ENCODE measurements at places on chromosomes 2 and 18. TPM values are rescaled to one million over a fixed set of nuclear protein-coding genes. Genes with fewer than 3 reads are reported as not detected.

GRCh38 chr2:174901075-174901474 is 104.1 kb downstream of the CHN1 start:
- DNase-seq = no peak

Gene FOXI3
- 0.47 TPM for total RNA-seq

- no peak for DNase-seq
Measured at GRCh38 chr2:140200764-140201163, 1420.6 kb upstream of the NXPH2 start.

DNA sequence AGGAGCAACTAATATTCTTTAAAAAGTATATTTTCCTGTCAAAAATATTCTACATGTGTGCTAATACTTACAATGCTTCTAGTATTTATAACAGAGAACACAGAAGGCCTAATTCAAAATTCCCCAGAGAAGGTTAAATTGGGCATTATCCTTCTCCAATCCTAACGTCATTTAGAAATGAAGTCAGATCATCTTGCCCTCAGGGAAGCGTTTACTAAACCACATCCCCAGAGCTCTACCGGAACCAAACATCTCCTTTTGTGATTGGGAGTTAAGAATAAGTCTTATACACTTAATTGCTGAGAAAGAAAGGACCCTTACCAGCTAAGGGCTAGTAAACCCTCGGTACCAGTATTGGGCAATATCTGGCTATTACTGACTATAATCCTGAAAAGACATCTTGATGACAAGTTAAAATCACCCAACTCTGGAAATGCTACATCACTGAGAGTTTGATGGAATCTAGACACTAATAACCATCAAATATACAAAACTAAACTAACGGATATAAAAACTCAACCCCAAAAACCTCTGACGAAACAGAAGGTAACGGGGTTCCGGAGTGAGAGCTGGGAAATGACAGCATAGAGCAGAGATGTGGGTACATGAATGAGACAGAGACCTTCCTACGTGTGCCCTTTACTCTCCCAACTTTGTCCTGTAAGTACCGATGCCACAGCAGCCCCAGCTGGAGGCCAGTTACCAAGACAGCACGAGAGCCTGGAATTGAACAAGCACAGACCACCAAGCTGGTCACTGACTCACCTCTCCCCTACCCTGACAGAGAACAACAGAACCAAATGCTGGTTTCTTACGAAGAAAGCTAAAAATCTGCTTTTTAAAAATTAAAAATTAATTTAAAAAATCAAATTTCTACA is 35.0 kb downstream of the WDSUB1 start:
- no peak for DNase-seq

DNA sequence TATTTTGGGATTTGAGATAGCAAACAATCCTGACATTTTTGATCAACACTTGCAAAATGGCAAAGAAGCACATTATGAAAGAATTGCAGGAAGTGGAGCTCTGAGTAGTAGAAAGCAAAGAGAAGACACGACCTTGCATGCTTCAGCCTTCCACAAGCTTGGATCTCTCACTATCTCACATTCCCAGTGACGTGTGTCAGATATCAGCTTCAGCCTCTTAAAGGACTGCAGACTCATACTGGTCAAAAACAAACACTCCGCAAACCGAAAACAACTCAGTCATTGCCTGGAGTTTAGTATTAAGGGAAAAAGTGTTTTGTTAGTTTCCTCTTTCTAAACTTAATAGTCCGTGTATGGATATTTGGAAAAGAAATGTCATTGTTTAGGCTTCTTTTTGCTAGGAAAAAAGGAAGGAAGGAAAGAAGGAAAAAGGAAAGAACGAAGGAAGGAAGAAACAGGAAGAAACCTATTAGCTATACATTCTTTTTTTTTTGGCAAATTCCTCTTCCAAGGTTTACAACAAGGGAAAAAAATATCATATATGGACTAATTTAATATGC is 32.6 kb upstream of the SLC40A1 start:
- no peak for DNase-seq

DNA sequence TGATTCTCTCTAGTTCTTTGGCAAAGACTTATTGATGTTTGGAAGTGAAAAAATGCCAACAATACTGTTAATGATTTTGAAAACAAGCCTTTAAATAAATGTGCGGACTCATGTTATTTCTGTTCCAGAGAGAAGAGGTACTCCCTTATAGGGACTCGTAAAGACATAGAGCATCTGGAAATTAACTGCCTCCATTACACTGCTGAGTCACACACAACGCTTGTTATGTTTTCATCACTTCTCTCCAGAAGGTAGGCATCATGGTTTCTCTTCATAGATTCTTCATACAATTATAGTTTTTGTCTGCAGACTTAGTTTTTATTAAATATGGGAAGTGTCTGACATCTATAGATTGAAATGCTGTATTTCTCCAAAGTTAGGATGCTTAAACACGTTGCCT is 302.5 kb upstream of the EPC2 start:
- DNase-seq = no peak

- no peak for DNase-seq
Measured at GRCh38 chr2:223941579-223942277, 3.4 kb downstream of the WDFY1 start.

Gene NCKAP5
- 14.0 TPM for total RNA-seq

- no peak for DNase-seq
Measured at GRCh38 chr18:77203071-77203470, 46.6 kb upstream of the GALR1 start.

GRCh38 chr2:218748741-218749441 is 33.1 kb upstream of the CYP27A1 start:
- no peak for DNase-seq

DNA sequence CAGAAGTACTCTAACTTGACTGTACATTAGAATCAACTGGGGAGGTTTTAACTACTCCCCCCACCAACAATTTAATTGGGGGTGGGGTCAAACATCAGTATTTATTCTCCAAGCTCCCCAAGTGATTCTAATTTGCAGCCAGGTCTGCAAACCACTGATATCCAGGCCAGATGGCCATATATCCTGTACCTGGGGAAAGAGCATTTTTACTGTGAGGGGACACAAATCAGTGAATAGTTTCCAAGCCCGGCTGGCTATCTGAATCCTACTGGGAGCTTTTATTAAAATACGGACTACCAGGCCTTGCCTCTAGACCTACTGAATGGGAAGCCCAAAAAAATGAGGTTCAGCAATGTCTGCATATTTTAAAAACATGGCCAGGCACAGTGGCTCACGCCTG is 88.5 kb downstream of the TCF4 start:
- no peak for DNase-seq

DNA sequence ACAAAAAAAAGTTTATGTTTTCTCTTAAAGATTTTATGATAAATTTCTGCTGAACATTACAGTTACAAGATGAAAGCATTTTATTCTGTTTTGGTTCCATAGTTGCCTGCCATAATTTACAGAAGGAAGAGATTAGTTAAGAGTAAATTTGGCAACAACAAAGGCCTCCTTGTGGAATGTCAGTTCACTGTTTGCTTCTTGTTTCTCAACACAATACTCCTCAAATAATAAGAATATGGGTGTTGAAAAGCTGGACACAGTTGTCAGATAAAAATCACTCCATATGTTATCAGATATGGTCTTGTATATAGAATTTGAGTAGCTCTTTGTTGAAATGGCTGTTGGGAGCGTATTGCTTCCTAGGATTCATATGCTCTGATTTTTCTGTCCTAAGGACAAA is 359.5 kb downstream of the CPS1 start:
- DNase-seq = no peak

Gene GPR35
- total RNA-seq = 0.31 TPM

GRCh38 chr2:160381425-160381951 is 112.1 kb downstream of the RBMS1 start:
- DNase-seq = no peak

GRCh38 chr2:227748079-227748478 is 2.4 kb downstream of the SCYGR8 start:
- DNase-seq = no peak

GRCh38 chr2:218128781-218129457 is 3.1 kb downstream of the CXCR2 start:
- DNase-seq = no peak

Measured in occipital lobe (tissue), 3 donors.